Activated naive CD4-positive, alpha-beta T cell (primary cell): ENCODE measurements at places on chromosomes 6 and 20.

GRCh38 chr6:148491638-148492251 is 149.1 kb downstream of the SASH1 start:
- DNase-seq, result no peak

DNA sequence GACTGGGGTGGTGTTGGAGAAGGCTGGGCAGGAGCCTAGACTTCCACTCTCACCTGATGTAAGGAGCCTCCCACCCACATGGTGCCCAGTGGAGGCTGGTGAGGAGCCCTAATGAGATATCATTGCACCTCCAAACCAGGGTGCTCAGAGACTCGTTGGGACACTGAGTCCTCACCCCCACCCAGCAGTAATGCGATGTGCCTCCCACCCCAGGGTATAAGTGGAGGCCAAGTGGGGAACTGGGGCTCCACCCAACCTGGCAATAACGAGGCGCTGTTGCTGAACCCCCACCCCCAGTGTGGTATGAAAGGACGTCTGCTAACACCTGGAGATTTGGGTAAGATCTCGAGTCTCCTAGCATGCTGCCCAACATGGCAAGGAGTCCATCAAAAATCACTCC is 510.2 kb downstream of the PREX1 start:
- DNase-seq, result no peak

DNA sequence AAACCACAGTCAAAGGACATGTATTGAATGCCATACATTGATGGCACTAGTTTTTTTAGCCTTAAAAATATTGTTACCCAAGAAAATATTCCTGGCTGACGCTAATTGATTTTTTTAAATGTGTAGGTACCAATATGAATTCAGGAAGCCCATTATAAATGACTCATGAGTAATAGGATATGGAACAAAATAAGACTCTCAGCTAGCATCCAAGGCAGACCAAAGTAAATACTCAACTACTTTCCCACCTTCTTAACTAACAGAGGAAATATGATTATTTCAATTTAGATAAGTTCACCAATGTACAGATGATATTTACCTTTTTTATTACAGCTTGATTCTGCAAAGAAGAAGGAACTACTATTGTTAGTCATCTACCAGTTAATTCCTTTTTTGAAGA is 43.2 kb upstream of the TXNDC5 start:
- no peak for DNase-seq

GRCh38 chr20:62168061-62168460 is 14.8 kb upstream of the MTG2 start:
- no peak for DNase-seq

DNA sequence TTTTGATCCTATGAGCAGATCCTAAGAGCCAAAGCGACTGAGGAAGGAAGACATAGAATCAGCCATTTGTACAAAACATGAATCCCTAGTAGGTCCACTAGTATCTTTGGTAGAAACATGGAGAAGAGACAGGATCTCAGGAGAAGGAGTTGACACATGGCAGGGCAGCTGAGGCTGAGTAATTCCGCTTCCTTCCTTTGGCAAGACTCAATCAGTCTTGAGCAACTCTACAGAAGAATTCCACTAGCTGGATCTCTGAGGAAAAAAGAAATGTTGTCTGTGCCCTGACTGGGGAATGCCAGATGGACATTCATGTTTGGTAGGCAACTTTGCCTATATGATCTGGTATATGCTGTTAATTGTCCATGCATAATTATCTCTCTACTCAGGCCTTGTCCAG is 35.3 kb downstream of the ESR1 start:
- DNase-seq, result no peak

DNA sequence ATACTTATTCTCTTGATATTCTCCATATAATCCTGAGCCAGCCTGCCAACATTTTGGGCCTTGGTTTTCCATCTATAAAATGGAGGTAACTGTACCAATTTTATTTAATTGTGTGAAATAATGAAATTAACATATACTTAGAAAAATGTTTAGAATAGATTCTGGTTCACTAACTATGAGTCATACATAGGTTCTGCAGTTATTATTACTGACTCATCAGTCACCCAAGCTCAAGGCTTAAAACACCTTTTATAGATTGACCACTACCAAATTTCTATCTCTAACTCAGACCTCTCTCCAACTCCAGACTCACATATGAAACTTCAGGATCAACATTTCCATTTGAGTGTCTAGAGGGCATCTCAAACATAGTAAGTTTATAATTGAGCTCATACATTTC is 1277.2 kb upstream of the GJE1 start:
- no peak for DNase-seq

- no peak for DNase-seq
Observed at GRCh38 chr6:52139985-52140680, 46.0 kb upstream of the IL17A start.

- no peak for DNase-seq
Observed at GRCh38 chr6:134170844-134171243, 118.4 kb upstream of the SLC2A12 start.

DNA sequence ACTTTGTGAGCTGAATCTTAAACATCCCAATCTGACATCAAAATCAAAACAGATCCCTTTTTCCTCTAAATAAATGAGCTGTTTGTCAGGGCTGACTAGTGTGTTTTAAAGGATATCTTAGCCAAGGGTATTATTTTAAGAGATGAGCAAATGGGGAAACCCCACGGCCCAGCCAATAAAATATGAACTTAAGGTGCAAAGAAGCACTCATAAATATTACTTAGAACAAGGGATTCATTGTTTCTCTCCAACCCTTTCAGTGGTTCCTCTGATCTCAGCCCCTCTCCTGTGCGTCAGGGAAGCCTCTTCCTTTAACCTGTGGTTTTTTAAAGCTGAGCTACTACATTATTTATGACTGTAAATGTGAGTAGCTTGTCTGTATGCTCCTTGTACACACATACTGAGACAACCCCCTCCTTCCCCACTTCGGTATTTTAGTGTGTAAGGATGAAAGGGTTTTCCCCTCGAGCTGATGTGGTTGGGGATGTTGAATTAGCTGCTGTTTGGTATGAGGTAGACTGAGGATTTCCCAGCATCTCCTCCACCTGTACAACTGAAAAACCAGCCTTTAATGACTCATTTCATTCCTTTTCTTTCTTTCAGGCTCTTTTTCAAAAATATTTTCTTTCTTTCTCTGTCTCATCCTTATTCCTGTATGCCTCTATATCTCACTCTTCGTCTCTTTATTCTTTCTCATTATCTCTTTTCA is 6.5 kb downstream of the BMP5 start:
- DNase-seq, result no peak

GRCh38 chr6:139361211-139361610 is 13.2 kb downstream of the CITED2 start:
- DNase-seq, result no peak

DNA sequence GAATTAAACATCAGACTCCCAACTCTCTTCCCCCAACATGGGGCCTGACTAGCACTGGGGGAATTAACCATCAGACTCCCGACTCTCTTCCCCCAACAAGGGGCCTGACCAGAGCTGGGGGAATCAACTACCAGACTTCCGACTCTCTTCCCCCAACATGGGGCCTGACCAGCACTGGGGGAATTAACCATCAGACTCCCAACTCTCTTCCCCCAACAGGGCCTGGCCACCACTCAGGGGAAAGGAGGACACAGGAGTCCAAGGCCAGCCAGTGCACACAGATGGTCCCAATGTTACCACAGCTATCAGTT is 13.1 kb downstream of the CST7 start:
- DNase-seq, result no peak

DNA sequence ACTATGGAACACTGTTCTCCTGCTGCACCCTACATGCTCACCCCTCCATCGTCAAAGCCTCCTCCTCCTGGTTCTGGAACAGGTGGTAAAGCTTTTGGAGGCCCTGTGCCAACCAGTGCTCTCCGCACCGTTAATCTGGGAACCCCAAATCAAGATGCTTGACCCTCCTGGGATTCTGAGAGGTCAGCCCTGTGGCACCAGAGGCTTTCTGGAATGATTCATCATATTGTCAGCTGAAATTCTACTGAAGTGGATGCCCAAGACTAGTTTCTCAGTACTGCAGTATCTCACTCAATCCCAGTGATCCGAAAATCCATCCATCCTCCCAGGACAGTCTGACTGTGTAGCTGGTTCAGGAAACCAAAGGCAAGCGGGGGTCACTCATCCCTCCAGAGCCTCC is 92.7 kb downstream of the TRERF1 start:
- no peak for DNase-seq

- no peak for DNase-seq
Observed at GRCh38 chr6:158081657-158081935, 86.5 kb downstream of the SERAC1 start.

- no peak for DNase-seq
Observed at GRCh38 chr6:30168741-30169140, 5.4 kb downstream of the TRIM15 start.

- DNase-seq, result no peak
Observed at GRCh38 chr20:35820715-35821114, 48.9 kb downstream of the PHF20 start.

DNA sequence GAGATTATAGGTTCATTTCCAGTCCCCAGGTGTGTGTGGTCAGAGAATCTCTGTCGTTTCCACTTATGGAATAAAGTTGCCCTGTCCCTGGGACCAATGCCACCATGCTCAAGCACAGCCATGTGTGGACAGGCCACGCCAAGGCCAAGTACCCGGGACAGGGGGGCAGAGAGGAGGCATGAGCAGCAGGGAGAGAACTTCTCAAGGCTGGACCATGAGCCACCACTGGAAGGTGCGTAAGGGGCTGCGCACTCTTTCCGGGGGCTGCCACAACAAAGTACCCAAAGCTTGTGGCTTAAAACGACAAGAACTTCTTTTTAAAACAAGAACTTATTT is 209.2 kb upstream of the KCNQ5 start:
- no peak for DNase-seq

DNA sequence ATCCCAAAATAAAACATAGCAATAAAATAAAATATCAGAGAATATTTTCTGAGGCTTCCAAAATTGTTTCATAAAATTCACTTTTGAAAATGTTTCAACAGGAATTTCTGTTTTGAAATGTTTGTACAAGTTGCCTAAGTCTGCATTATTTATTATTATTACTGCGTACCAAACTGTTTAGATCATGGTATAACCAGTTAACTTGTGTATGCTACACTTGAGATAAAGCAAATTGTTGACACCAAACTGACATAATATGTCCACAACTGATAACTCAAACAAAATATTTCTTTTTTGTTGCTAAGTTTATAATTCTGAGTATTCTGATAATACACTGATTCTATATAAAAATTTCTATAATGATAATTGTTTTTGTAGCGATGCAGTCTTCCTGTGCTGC is 531.8 kb upstream of the EYS start:
- no peak for DNase-seq

DNA sequence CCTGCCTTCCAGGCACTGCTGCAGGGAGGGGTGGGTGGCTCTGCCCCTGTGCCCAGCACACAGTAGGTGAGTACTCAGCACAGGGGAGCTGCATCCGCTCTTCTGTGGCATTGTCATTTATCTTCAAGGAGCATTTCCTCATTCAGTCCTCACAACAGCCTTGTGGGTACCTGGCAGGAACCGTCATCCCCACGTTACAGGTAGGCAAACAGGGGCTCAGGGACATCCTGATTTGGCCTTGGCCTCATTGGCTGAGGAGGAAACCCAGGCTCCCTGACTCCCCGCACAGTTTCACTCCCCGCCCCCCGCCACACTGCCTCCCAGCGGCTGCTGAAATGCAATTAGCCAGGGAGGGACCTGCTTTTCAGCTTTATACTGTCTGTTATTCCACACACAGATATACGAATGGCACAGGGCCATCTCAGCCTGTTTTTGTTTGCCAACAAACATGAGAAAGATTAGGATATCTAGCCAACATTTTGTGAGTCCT is 24.2 kb upstream of the PNPLA1 start:
- DNase-seq, result no peak

DNA sequence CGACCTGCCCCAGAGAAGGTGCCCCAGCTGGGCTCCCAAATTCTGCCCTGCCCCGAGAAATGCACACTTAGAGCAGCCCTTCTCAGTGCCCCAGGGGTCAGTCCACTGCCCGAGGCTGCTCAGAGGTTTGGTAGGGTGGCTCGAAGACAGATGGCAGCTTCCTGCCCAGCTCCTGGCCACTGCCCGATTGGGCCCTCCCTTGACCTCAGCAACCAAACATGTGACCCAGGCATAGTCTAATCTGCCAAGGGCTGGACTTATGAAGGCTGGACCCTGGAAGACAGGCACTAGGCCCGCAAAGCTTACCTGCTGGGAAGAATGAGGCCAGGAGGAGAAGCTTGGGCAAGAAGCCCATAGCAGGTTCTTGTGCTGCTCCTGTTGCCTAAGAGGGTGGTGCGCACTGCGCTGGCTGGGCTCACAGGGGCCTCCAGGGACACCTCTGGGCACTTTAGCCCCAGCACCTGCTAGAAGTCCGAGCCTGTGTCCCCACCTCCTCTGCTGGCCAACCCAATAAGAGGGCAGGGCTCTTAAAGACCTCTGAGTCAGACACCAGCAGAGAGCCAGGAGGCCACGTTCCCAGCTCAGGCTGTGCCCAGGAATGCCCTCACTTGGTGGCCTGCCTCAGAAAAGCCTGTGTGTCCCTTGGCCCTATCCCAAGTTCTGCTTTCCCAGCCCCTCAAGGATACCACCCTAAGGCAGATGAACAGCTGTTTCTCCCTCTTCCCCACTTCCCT is 5.5 kb downstream of the SIGLEC1 start:
- DNase-seq, result no peak

DNA sequence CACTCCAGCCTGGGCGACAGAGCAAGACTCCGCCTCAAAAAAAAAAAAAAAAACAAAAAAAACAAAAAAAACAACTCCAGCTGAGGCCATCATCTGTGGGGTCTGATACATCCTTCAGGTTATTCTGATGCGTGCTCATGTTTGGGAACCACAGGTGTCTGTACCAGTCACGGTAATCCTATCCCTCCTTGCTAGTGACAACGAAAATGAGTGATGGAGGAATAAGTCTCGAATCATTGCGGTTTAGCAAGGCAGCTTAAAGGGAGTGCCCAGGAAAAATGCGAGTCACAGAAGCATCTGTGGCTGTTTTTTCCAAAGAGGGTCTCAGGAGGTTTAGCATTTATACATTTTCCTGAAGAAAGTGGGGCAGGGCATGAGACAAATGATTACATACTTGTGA is 48.8 kb downstream of the MCUR1 start:
- no peak for DNase-seq

DNA sequence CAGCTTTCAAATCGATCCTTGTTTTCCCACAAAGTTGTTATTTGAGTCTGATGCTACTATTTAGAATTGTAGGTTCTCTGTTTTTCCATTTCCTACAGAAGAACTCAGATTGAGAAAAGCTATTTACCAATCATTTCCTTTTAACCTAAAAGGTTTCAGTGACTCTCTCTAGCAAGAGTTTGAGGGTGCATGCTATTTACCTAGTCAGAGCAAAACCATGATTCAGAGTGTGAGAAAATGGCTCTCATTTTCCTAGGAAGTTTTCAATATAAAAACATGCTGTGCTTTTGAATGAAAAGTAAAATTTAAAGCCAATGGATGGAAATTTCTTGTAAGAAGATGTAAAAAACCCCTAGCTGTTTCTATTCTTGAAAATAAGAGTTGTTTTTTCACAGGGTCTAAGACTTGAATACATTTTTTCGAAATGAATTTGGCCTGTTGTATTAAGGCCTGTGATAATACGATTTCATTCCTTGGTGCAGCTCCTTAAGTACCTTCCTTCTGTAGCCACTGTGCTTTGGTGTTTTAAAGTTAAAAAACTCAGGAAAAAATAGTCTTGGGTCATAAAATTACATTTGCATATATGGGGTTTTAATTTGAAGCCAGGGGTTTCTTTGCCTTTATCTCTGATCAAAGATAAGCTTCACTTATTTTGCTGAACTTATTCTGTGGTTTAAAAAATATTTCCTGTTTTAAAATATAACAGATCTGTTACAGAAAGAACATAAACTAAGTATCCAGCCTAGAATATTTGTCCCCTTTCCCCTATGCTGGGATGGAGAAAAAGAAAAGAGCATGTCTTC is 18.0 kb upstream of the RSPH3 start:
- DNase-seq, result no peak

- no peak for DNase-seq
Observed at GRCh38 chr6:127180426-127180825, 62.0 kb downstream of the RSPO3 start.
